ENCODE measurements at places on chromosomes 6 and 20.

GRCh38 chr6:163412341-163412740 lies 2.2 kb upstream of the QKI start:
- no peak for DNase-seq

DNA sequence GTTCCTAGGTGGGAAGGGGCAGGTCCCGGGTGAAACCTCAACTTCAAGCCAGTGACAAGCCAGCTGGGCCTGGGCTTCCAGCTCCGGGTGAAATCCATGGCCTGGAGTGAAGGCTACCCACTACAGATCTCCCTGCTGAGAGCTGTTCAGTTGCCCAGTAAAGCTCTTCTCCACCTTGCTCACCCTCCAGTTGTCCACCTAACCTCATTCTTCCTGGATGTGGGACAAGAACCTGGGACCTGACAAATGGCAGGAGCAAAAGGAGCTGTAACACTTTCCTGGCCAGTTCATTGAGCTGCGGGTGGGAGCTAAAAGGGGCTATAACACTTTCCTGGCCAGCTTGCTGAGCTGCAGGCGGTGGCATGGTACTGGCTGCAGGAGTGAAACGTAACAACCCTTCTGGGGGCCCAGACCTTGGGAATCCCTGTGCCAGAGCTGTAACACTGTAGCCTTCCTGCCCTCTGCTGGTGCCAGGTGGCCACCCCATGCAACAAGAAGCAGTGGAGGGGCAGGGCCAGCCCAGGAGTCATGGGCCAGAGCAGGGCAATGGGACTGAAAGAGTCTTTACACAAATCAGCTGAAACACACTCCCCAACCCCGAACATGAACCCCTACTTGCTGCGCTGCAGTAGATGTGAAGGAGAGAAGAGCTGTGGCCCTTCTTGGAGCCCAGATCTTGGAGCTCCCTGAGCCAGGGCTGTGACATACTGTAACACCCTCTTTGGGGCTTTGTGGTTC lies 3.6 kb upstream of the HINT3 start:
- DNase-seq: peak; percentile 59

- no peak for DNase-seq
These were observed 50.3 kb downstream of the ADTRP start for GRCh38 chr6:11727998-11728961.

- DNase-seq: no peak
These were observed 20.6 kb downstream of the CDC5L start for GRCh38 chr6:44407951-44408670.

- no peak for DNase-seq
These were observed 196.2 kb upstream of the PRDM1 start for GRCh38 chr6:105889902-105890301.

GRCh38 chr6:51529240-51529639 lies 558.2 kb downstream of the PKHD1 start:
- peak; percentile 19 for DNase-seq

DNA sequence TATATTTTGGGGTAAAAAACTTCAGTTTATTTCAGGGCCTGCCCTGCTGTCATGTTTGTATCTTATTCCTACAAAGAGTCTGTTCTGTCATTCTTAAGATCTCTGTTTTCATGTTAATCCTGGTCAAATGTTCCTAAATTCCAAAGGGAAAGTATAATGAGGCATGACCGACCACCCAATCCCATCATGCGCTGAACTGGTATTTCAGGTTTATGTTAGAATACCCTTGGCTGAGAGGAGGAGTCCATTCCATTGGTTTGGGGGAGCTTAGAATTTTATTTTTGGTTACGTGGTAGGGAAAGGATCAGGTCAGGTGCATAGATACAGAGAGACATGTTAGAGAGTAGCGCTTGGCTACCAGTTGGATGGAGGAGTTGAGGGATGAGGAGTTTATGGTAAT lies 25.7 kb downstream of the CFAP61 start:
- DNase-seq: peak; percentile 11

DNA sequence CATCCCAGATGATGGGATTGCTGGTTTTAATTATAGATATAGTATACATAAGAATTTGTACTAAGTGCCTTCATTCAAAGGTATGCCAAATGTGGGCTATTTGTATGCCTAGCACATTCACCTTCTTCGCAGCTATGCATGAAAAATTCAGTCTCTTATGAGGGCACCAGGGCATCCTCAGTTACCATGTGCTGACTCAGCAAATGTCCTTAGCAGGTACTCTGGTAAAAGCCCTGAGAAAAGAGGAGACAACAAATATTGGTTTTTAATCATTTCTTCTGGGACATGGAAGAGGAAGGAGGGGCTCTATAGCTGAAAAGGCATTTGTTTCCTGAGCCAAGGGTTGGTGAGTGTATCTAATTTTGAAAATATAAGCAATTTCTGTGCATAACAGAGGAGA lies 258.1 kb upstream of the BMP2 start:
- no peak for DNase-seq

GRCh38 chr6:15308435-15309213 lies 62.8 kb downstream of the JARID2 start:
- peak; percentile 69 for DNase-seq

GRCh38 chr6:119791736-119792135 lies 442.2 kb upstream of the MAN1A1 start:
- peak; percentile 40 for DNase-seq

Data from mesendoderm (in vitro differentiated cells).